ENCODE measurements at places on chromosomes 13 and 19.

DNA sequence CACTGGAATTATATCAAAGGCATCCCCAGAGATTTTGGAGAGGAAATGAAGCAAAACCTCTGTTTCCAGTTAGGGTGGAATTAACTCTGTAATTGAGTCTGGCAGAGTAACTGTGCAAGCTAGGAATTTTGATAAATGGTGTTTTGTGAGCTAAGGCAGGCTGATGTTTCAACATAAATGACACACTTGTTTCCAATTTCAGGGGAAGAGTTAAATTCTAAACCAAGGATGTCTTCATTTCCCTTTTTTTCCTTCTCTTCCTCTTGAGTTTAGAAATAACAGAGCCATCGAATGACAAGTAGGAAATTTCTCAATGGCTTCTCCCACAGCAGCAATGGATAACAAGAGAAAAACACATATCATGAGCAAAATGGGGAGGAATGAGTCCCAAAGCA is 131.2 kb downstream of the IRS2 start:
- no peak for DNase-seq

GRCh38 chr19:43667126-43667875 is 2.7 kb downstream of the PLAUR start:
- DNase-seq, result no peak

DNA sequence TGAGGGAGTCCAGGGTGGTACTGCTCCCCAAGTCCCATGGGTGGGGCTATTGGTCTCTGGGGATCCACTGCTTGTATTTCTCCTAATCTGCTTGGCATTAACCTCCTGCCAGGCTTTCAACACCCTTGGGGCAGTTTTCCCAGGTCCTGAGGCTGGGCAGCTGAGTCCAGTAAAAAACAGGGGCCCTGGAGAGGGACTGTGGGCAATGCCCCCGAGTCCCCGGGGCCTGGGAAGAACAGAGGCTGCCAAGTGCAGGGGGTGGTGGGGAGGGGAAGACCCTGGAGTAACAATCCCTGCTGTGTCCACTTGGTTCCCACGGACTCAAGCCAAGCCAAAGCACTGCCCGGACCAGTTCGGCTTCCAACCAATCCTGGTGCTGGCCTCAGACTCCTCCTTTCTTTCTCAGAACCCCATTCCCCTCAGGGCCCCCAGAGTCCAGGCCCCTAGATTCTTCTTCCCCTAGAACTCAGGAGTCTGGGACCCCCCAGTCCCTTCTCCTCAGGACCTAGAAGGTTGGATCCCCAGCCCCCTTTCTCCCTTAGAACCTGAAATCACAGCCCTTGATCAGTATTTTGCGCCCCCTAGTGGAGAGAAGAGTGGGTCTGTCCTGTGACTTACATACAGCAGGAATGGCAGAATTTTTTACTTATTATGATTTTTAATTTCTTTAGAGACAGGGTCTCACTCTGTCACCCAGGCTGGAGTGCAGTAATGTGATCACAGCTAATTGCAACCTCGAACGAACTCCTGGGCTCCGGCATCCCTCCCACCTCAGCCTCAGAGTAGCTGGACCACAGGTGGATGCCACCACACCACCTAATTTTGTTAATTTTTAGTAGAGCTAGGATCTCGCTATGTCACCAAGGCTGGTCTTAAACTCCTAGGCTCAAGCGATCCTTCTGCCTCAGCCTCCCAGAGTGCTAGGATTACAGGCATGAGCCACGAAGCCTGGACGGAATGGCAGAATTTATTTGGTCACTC is 3.7 kb upstream of the CLPTM1 start:
- DNase-seq, result peak; percentile 31

DNA sequence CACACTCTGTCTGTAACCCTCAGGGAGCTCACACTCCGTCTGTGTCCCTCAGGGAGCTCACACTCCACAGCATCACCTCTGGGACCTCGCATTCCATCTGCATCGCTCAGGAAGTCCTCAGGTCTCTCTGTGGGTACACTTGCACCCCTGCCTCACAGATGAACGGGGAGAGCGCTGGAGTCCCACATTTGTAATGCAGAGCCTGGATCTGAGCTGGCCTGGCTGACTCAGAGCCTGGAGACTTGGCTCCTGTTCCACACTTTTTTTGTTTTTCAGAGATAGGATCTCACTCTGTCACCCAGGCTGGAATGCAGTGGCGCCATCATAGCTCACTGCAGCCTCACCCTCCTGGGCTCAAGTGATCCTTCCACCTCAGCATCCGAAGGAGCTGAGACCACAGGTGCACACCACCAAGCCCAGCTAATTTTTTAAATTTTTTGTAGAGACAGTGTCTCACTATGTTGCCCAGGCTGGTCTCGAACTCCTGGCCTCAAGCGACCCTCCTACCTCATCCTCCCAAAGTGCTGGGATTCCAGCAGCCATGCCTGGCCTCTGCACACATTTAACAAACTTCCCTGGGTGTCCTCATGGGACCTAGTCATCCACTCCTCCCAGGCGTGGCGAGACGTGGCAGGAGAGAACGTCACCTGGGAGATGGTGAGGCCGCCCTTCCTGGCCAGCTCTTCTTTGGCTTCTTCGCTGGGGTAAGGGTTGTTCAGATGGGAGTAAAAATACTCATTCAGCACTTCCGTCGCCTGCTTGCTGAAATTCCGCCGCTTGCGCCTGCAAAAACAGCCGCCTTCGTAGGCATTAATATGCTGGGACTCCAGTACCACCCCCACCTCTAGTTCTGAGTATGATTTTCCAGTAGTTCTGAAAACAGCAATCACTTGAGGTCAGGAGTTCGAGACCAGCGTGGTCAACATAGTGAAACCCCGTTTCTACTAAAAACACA is 31.0 kb downstream of the CILP2 start:
- DNase-seq, result no peak

GRCh38 chr19:11046605-11047354 is 42.5 kb upstream of the LDLR start:
- no peak for DNase-seq

GRCh38 chr19:38172001-38172400 is 52.0 kb downstream of the DPF1 start:
- no peak for DNase-seq

- DNase-seq, result no peak
These were observed 598.7 kb upstream of the KLF12 start for GRCh38 chr13:74732736-74733385.

DNA sequence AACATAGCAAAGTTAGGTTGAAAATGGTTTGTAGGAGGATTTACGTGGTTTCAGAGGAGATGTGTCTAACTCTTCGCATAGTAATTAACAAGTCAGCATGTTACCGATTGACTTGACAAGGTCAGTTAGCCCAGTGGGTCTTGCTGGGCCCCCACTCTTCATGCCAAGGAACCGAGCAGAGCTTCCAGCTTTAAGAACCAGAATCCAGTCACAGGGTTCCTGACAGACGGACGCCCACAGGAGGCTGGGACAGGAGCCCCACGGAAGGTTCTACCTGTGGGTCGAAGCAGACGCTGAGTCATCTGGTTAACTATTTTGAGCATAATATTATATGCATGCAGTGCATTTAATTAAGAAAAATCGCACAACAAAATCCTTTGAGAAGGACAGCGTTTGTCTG is 3.5 kb downstream of the TMEM255B start:
- no peak for DNase-seq

DNA sequence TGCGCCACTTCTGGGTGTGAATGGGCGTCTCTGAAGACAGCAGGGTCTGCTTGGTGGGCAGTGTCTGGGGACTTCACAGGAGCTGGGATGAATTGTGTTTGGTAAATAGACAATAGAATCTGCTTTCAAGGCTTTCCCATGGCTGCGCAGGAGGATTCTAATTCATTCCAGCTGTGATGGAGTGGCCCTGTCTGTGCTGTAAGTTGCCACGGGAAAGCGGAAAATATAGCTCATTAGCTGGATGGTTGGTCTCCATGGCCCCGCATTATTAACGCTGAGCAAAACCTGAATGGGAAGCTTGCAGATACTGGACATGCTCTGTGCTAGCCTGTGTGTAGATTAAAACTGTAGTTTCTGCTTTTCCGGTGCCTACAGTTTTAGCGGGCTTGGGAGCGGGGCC is 15.6 kb upstream of the C1QTNF9 start:
- DNase-seq, result no peak

DNA sequence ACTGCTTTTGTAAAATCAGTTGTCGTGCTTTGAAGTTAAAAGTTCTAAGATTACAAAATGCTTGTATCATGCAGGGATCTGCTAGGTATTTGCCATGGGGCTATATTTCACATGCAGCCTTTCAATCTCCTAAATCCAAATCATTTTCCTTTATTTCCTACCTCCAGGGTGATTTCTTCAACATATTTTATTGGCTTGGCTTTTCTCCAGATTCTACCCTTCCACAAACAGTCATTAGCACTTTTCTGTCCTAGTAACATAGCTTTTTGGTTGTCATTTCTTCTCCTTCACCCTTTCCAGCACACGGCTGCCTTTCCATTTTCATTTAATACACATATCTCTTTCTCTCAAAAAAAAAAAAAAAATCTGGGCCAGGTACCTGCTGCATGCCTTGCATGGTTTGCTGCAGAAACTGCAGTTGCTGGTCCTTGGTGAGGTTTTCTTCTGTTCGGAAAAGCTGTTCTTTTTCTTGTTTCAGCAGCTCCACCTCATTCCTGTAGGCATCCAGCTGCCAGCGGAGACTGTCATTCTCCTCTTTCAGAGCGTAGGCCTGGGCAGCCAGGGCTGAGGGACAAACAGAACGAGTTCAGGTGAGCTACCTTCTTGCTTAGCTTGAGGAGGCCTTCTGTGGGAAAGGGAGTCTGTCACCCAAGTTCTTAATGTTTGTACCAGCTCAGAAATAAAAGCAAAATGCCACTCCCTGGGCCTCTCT is 274.7 kb downstream of the DNAJC15 start:
- DNase-seq, result no peak

DNA sequence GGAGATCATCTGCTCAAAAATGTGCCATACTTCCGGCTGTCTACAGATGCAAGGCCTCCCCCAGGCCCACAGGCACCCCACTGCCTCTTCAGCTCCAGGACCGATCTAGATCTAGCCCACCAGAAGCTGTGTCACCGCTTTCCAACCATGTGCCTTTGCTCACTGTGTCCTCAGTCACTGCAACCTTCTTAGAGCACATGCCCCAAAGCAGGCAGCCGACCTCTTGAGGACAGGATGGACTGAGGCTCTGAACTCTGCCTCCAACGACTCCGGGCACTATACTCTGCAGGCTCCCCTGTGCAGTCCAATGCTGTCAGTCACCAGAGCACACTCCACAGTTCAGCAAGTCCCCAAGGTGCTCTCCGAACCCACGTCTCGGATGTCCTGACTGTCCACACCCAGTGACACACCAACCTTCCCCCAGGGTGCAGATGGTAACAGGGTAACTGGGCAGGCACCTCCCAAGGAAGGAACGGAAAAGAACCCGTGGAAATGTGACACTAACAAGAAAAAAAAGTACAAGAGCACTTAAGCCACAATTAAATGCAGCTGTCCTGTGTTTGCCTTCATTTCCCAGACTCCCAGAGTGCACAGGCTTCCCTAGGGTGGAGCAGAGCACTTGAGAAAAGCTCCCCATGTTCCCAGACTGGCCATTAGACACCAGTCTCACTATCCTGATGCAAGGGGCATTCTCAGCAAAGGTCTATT is 4.8 kb downstream of the STK24 start:
- DNase-seq, result no peak

GRCh38 chr13:23739596-23739995 is 149.6 kb downstream of the MIPEP start:
- no peak for DNase-seq

GRCh38 chr13:49368688-49369087 is 75.2 kb downstream of the CAB39L start:
- DNase-seq, result no peak

DNA sequence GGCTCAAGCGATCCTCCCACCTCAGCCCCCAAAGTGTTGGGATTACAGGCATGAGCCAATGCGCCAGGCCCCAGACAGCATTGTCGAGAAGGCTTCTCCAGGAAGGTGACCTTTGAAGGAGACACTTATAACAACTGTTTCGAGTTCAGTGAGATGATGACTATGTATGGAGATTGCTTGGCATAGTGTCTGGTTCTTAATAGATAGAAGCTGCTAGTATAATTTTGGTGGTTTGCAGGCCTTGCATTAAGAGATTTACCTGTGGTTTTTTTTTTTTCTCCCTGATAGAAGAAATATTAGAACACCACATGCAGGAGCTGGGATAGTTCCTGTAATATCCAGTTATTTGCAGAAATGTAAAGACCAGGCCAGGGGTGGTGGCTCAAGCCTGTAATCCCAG is 3.7 kb downstream of the MARCHF2 start:
- DNase-seq, result no peak

GRCh38 chr13:52884429-52885010 is 36.1 kb upstream of the PCDH8 start:
- DNase-seq, result no peak

DNA sequence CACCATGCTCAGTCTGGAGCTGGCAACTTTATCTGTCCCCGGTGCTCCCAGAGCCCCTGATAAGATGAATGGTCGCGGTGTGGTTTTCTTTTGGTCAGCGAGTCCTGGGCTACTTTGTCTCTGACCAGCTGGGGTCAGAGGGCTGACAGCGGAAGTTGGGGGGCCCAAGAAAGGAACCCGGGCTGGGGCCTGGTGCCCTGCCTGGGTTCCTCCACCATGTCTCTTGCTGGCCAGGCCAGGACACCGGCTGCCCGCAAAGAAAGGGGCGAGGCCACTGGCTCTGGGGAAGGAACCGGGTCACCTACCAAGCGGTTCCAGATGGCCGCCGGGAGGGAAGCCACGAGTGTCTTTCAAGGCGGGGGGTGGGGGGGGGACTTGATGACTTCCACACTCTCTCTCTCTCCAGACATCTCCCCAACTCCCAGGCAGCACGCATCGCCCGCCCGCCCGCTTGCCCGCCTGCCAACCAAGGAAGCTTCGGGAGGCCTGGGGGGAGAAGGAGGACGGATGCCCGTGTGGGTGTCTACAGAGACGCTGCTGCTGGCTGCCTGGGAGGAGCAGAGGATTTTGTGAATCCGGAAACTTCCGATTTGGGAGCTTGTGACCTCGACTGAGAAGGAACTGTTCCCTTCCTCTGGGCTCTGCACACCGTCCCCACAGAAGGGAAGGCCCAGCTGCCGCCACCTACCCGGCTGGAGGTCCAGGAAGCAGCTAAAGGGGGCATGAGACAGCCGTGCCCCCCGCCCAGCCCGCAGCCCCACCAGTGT is 1.1 kb downstream of the PIP5K1C start:
- no peak for DNase-seq

DNA sequence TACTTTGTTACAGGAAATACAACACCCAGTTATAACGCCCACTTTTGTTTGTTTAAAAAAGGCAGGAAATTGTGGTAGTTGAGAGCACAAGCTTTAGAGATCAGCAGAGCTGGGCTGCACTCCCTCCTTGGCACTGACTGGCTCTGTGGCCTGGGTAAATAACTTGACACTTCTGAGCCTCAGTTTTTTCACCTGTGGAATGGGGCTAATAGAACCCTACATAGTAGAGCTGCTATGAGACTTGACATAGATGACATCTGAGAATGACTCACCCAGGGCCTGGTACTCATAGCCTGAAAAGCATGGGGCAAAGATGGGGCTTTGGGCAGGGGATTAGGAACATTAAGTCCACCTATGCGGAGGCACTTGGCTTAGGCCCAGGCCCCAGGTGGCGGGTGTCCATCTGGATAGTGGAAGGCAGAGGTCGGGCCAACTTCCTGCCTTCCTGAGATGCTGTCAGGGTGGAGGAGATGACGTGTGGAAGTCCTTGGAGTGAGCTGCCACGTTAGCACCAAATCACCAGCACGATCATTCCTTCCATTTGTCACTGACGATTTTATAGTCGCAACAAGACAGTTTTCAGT is 159.1 kb downstream of the KATNAL1 start:
- no peak for DNase-seq

Data from stimulated activated CD8-positive, alpha-beta memory T cell treated with anti-CD3 and anti-CD28 coated beads, Interleukin-4, amount 100 ng/mL, for 4 hours (primary cell).